ENCODE measurements at places on chromosomes 13 and 19. TPM values are rescaled to one million over a fixed set of nuclear protein-coding genes. Genes with fewer than 3 reads are reported as not detected.

The FAM216B gene
- total RNA-seq, result 0.26 TPM

The RNF17 gene
- total RNA-seq, result not detected

The KLK7 gene
- not detected for total RNA-seq

The TYROBP gene
- 0.26 TPM for total RNA-seq

DNA sequence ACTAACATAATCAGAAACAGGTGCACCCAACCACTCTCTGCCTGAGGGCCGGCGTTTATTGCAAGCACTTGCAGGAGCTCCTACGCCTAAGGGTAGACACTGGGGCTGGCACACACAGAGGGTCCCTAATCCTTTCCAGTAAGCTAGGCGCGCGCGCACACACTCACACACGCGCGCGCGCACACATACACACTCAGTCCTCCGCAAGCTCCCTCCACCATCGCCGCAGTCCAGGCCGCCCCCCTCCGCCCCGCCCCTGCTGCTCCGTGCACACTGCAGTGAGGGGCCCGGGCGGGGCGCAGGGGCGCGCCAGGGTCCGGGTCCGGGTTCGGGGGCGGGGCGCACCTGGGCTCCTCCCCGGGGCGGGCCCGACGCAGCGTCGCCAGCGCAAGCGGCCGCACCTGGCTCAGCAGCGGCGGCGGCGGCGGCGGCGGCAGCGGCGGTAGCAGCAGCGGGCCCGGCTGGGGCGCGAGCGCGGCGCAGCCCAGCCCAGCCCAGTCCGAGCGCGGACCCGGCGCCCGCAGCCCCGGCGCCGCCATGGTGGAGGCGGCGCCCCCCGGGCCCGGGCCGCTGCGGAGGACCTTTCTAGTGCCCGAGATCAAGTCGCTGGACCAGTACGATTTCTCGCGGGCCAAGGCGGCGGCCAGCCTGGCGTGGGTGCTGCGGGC, at the start of gene CAMSAP3:
Gene CAMSAP3, plus strand, starts transcription at position 398 of the 668 bp plus-strand sequence. Its CDS starts 140 bp downstream, at position 538.
- no peak within 1 kb of the TSS for H3K4me3 ChIP-seq
- H3K27me3 ChIP-seq, result peaks cover 21% of the 10 kb centered on the region
- H3K27ac ChIP-seq, result no peak within 1 kb of the TSS

The BLOC1S3 gene
- 3.8 TPM for total RNA-seq

DNA sequence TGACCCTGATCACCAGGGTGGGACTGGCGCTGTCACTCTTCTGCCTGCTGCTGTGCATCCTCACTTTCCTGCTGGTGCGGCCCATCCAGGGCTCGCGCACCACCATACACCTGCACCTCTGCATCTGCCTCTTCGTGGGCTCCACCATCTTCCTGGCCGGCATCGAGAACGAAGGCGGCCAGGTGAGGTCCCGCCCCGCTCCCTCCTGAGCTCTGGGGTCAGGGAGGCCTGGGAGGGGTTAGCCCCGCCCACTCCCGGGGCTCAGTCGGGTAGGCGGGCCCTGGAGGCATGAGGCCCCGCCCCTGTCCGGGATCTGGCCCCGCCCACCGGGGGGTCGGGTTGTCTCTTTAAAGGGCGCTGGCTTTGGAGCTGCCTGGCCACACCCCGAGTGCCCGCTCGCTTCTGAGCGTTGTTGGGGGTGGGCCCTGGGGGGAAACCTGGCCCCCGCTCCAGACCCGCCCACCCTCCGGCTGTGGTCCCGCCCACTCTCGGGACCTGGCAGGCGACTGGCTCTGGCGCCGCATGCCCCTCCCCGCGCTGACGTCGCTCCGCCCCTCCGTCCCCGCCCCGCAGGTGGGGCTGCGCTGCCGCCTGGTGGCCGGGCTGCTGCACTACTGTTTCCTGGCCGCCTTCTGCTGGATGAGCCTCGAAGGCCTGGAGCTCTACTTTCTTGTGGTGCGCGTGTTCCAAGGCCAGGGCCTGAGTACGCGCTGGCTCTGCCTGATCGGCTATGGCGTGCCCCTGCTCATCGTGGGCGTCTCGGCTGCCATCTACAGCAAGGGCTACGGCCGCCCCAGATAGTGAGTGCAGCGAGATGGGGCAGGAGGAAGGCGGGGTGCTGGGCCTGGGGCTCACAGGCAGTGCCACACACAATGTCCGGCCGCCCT, 13.1 kb downstream of the DDX39A start:
- H3K4me3 ChIP-seq, result no peak overlapping the region
- DNase-seq, result peak; percentile 86
- H3K27ac ChIP-seq, result peak overlapping the region; percentile 10
- no peaks in the 10 kb centered on the region for H3K4me1 ChIP-seq
- peaks cover 61% of the 10 kb centered on the region for H3K36me3 ChIP-seq

DNA sequence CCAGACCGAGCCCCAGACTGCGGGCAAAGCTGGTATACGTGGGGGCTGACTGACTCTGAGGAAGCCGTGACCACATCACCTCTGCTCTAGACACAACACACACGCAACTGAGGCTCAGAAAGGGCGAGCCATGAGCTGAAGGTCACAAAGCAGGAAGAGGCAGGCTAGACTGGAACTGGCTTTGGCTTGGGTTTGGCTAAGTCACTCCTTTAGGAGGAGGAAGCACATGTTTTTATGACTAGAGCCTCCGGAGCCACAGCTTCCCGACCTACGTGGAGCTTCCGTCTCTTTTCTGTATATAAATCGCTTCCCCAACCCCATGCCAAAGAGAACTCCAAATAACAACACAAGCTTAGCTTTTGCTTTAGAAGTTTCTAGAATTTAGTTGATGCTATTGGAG, 48.0 kb downstream of the RFX2 start:
- no peak overlapping the region for H3K27ac ChIP-seq
- no peak for DNase-seq
- peaks cover 18% of the 10 kb centered on the region for H3K4me1 ChIP-seq
- no peak overlapping the region for H3K4me3 ChIP-seq
- H3K27me3 ChIP-seq, result no peaks in the 10 kb centered on the region

The ZNF729 gene
- not detected for total RNA-seq

- H3K27me3 ChIP-seq, result no peaks in the 10 kb centered on the region
- no peaks in the 10 kb centered on the region for H3K4me1 ChIP-seq
- no peaks in the 10 kb centered on the region for H3K36me3 ChIP-seq
These were observed 575.1 kb downstream of the EFNB2 start for GRCh38 chr13:105960326-105960725.

DNA sequence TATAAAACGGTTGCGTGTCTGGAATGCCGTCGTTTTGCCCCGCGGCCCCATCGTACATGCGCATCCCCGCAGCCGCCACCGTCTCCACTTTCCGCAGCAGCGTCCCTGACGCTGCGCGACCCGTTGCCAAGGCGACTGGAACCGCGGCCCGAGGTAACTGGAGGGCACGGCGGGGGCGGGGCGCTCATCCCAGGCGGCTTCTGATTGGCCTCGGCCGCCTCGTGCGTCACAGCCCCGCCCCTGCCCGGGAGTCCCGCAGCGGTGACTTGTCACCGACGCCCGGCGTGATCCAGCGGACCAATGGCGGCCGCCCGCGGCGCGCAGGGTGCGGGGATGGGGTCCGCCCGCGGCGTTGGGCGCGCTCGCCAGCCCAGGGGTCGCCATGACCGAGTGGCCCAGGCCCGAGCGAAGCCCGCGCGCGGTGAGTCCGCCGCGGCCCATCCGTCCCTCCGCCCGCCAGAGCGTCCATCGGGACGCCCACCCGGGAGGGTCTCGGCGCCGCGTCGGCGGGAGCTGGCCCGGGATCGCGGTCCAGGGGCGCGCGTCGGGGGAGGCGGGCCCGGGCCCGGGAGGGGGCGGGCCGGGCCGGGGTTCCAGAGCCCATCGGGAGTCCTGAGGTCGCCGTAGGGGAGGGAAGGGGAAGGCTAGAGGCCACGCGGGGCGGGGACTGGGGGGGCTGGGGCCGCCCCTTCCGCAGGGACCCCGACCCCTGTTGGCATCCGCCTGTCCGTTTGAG, at the start of gene ZSCAN1:
Gene ZSCAN1, plus strand, starts transcription at position 285 of the 736 bp plus-strand sequence. CDS start 3,812 bp downstream, outside the sequence.
- H3K4me1 ChIP-seq, result no peaks in the 10 kb centered on the region
- H3K27ac ChIP-seq, result no peak within 1 kb of the TSS
- H3K36me3 ChIP-seq, result no peaks in the 10 kb centered on the region
- no peaks in the 10 kb centered on the region for H3K27me3 ChIP-seq
- peak; percentile 79 for DNase-seq

DNA sequence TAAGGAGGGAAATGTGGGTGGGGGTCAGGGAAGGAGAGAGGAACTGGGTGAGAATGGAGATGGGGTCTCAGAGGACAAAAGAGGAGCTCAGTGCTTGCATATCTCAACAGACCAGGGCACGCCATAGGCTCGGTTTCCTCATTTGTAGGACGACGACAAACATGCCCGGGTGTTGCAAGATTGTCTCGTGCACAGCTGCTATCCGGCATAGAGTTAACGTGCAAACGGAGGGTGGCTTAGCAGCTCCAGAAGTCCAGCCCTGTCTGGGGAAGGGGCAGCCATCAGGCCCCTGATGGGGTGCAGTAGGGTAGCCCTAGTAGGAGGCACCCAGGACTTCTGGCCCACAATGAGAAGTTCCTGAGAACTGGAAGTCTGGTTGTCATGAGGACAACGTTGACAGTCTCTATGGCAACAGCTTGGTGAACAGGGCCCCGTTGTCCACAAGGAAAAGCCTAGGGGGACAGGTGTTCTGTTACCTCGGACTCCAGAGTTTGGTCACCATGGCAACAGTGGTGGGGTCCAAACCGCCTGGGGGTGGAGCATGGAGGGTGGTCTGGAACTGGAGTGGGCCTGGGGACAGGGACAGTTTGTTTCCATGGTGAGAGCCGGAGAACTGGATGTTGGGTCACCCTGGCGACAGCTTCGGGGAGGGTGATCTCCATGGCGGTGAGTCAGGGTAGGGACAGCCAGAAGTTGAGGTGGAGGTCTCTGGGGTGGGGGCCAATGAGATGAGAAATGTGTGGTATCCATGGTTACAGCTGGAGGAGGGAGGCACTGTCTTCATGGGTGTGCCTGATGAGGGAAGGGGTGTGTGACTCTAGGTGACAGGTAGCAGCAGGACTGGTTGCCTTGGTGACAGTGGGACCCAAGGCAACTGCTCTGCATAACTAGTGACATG, 16.8 kb downstream of the TM6SF2 start:
- H3K27me3 ChIP-seq, result peaks cover 19% of the 10 kb centered on the region
- H3K4me3 ChIP-seq, result no peak overlapping the region
- no peaks in the 10 kb centered on the region for H3K4me1 ChIP-seq
- no peaks in the 10 kb centered on the region for H3K36me3 ChIP-seq
- no peak for DNase-seq

GRCh38 chr19:570937-571565, 1.3 kb upstream of the BSG start:
- H3K27ac ChIP-seq, result peak overlapping the region; percentile 81
- no peaks in the 10 kb centered on the region for H3K36me3 ChIP-seq
- H3K27me3 ChIP-seq, result no peaks in the 10 kb centered on the region
- peaks cover 16% of the 10 kb centered on the region for H3K4me1 ChIP-seq

The OR4F17 gene
- not detected for total RNA-seq

GRCh38 chr19:48967346-48968178, 2.5 kb downstream of the FTL start:
- no peak overlapping the region for H3K4me3 ChIP-seq
- H3K27me3 ChIP-seq, result no peaks in the 10 kb centered on the region
- H3K36me3 ChIP-seq, result peaks cover 20% of the 10 kb centered on the region
- H3K4me1 ChIP-seq, result peaks cover 15% of the 10 kb centered on the region

DNA sequence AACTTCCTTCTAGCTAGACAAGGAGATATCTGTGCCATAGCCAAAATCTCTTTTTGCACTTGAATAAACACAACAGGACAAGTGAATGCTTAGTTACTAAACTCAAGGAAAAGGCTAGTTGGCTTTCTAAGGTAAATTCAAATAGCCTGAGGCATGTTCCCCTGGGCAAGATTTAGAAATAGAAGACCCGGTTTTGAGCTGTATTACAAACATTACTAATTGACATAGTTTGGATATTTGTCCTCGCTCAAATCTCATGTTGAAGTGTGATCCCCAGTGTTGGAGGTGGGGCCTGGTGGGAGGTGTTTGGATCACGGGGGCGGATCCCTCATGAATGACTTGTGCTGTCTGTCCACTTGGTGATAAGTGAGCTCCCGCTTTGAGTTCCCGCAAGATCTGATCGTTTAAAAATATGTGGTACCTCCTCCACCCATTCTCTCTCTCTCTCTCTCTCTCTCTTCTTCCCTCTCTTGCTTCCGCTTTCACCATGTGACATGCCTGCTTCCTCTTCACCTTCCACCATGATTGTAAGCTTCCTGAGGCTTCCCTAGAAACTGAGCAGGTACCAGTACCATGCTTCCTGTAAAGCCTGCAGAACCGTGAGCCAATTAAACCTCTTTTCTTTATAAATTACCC, 3.9 kb upstream of the KBTBD6 start:
- peaks cover 2% of the 10 kb centered on the region for H3K4me1 ChIP-seq
- DNase-seq, result no peak
- no peaks in the 10 kb centered on the region for H3K27me3 ChIP-seq

DNA sequence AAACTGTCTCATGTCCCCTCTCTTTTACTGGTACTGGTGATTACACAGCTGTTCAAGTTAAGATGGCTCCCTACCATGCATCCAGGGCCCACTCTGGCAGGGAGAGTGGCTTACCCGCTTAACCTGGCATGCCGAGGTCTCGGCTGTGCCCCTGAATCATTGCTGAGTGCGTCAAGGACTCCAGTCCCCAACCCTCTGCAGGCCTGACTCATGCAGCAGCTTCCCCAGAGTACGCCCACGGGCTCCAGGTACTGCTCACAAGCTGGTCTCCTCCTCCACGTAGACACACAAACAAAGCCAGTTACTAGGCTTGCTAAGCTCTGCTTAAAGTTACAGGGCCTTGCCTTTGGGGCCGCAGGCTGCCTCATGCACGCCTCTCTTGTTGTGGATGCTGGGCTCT, 447.4 kb downstream of the COG6 start:
- no peak for DNase-seq
- H3K36me3 ChIP-seq, result no peaks in the 10 kb centered on the region
- no peaks in the 10 kb centered on the region for H3K4me1 ChIP-seq
- no peak overlapping the region for H3K27ac ChIP-seq

- DNase-seq, result no peak
- H3K4me3 ChIP-seq, result no peak overlapping the region
- H3K4me1 ChIP-seq, result no peaks in the 10 kb centered on the region
These were observed 1503.1 kb downstream of the PCDH9 start for GRCh38 chr13:65727070-65727469.

The THSD8 gene
- total RNA-seq, result not detected

DNA sequence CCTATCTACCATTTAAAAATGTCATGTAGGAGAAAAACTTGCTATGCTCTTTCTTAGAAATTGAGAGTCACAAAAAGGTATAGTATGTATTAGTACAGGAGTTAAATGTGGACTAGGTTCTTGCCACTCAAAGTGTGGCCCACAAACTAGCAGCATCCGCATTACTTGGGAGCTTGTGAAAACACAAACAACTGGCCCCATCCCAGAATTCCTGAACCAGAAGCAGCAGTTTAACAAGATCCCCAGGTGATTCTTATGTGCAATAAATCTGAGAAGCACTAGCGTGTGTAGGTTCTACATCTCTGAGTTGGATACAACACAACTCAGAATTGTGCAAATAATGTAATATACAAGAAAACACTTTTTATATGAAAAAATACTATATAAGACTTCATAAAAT, 325.9 kb downstream of the DCT start:
- H3K36me3 ChIP-seq, result no peaks in the 10 kb centered on the region
- no peak overlapping the region for H3K4me3 ChIP-seq
- H3K27ac ChIP-seq, result no peak overlapping the region
- H3K4me1 ChIP-seq, result no peaks in the 10 kb centered on the region
- H3K27me3 ChIP-seq, result no peaks in the 10 kb centered on the region
- no peak for DNase-seq

The CGB1 gene
- not detected for total RNA-seq

The KLK4 gene
- not detected for total RNA-seq

GRCh38 chr13:94712287-94712811, at the start of gene SOX21:
Gene SOX21 (minus strand): TSS chr13:94712545. CDS start chr13:94712049, 496 bp downstream.
- peaks cover 51% of the 10 kb centered on the region for H3K27me3 ChIP-seq
- peak; percentile 39 for DNase-seq
- no peaks in the 10 kb centered on the region for H3K4me1 ChIP-seq

Data from fibroblast of lung (primary cell).